ENCODE measurements at places on chromosomes 6 and 20. TPM values are rescaled to one million over a fixed set of nuclear protein-coding genes. Genes with fewer than 3 reads are reported as not detected.

BPIFB4 gene
- not detected for total RNA-seq

DNA sequence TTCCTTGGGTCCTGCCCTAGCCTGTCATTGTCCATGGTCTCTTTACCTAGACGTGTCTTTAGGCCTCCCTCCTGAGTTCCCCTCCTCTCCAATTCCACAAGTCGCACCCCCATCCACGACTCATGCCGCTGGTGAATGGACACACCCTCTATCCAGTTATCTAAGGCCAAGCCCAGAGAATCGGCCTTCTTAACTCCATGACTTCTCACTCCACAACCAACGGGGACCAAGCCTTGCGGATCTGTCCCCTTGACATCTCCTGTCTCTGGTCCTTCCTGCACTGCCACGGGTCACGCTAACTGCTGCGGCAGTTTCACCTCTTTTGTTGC lies 7.0 kb upstream of the RREB1 start:
- H3K4me3 ChIP-seq, result no peak overlapping the region
- H3K36me3 ChIP-seq, result no peaks in the 10 kb centered on the region
- no peak for DNase-seq
- no peak overlapping the region for H3K27ac ChIP-seq
- H3K4me1 ChIP-seq, result no peaks in the 10 kb centered on the region

DNA sequence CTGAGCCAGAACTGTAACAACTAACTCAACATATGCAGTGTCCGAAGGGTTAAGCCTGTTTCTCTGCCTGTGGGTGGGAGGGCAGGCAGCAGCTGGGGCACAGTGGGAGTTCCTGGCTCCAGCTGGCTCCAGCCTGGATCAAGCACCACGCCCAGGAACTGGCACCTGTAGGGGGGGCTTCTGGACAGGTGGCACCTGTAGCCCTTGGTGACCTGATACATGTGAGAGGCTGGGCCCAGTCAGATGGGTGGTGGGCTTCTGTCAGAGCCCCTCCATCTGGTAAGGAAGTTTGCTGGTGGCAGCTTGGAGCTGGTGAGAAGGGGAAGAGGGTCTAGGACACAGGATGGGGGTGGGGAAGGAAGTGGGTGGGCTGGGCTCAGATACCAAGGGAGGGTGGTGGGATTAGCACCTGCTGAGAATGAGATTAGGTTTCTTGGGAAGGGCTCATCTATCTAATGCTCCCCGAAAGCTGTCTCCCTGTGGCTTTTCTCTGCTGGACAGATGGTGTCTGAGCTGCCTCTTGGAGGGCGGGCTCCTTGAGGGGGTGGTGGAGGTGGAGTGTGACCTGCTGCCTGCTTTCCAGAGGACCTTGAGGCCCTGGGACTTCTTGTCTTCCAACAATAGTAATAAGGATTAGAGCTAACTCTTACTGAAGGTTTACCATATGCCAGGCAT lies 28.5 kb downstream of the BCL2L1 start:
- DNase-seq, result no peak
- peaks cover 9% of the 10 kb centered on the region for H3K36me3 ChIP-seq
- peak overlapping the region; percentile 72 for H3K27ac ChIP-seq

- peaks cover 24% of the 10 kb centered on the region for H3K36me3 ChIP-seq
- no peak overlapping the region for H3K4me3 ChIP-seq
- H3K27ac ChIP-seq, result no peak overlapping the region
- DNase-seq, result no peak
- H3K27me3 ChIP-seq, result no peaks in the 10 kb centered on the region
- peaks cover 5% of the 10 kb centered on the region for H3K4me1 ChIP-seq
These were observed 8.1 kb downstream of the HLA-DPA1 start for GRCh38 chr6:33065312-33065711.

DNA sequence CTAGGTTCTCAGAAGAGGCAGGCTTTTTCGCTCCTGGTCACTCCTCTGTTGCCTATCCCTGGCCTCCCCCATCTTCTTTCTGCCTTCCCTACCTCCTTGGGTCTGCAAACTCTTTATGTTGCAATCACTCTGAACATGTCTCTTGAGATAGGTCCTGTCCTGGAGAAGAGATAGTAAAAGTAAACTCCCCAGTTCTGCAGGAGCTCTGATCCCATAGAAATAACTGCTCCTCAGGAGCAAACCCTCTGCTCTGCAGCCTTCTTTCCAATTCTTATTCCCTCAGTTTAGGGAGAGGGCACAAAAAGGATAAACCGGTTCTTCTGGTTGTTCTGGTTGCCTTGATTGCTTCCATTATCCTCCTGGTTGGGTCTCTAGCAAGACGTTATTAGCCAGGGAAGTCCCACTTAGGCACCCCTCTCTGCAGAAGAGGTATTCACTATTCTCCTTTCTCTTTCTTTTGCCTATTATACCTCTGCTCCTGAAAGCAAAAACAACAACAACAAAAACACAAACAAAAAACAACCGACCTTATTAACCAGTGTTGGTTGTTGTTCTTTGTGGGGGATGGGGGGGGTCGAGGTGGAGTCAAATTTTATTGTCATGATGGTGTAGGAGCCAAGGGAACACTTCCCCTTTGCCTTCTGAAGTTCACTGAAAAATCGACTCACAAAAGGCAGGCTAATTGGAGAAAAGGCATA lies 973 bp downstream of the TRIM38 start:
- DNase-seq, result no peak
- H3K27ac ChIP-seq, result peak overlapping the region; percentile 98
- H3K36me3 ChIP-seq, result peaks cover 60% of the 10 kb centered on the region
- peaks cover 85% of the 10 kb centered on the region for H3K4me1 ChIP-seq
- H3K4me3 ChIP-seq, result peak overlapping the region; percentile 97

- H3K4me1 ChIP-seq, result no peaks in the 10 kb centered on the region
- H3K4me3 ChIP-seq, result no peak overlapping the region
- DNase-seq, result no peak
- H3K36me3 ChIP-seq, result no peaks in the 10 kb centered on the region
- H3K27me3 ChIP-seq, result no peaks in the 10 kb centered on the region
These were observed 101.1 kb upstream of the CDYL start for GRCh38 chr6:4675121-4675520.

GRCh38 chr6:105135056-105135455 lies 44.8 kb downstream of the POPDC3 start:
- H3K4me1 ChIP-seq, result peaks cover 5% of the 10 kb centered on the region
- DNase-seq, result no peak
- peaks cover 56% of the 10 kb centered on the region for H3K27me3 ChIP-seq
- H3K4me3 ChIP-seq, result no peak overlapping the region
- no peaks in the 10 kb centered on the region for H3K36me3 ChIP-seq

DNA sequence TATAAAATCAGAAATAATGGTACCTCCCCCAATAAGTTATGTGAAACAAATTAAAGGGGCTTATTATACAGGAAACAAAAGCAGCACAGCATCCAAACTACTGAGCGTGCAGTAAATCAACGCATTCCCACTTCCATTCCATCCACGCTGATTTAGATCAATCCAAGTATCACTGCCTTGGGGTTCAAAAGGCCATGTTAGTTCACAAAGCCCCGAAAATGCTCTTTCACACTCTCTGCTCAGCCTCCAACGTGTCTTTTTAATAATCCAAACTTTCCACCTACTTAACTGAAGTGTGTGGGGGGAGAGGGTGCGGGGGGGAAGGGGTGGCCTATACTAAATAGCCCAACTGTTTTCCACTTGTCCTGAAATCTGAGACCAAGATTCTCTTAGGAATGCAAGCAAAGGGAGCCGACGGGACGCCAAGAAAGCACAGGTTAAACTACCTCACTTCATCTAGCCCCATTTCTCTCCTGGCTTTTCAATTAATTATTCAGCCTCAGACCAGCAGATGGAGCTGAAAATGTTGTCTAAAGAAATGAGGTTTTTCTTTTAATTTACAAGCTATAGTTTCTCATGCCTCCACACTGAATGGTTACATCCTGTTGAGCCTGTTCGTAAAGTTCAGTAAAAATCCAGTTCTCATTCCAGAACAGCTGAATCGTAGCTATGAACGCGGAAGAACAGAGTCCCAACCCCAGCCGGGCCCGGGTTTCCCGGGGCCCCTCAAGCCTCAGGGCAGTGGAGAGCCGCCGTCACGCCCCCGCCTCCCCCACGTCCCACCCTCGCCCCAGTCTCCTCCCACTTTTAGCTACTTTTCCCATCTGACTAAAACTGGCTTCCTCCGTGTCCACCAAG lies 1.0 kb upstream of the NXT1 start:
- peak overlapping the region; percentile 92 for H3K4me3 ChIP-seq
- H3K27me3 ChIP-seq, result no peaks in the 10 kb centered on the region
- no peak for DNase-seq
- H3K36me3 ChIP-seq, result peaks cover 3% of the 10 kb centered on the region
- H3K27ac ChIP-seq, result peak overlapping the region; percentile 99
